Right atrium auricular region (tissue), 2 donors: ENCODE measurements at places on chromosomes 3 and 15. TPM values are rescaled to one million over a fixed set of nuclear protein-coding genes. Genes with fewer than 3 reads are reported as not detected.

The PRRT3 gene
- total RNA-seq: 1.9 TPM

The FANCI gene
- 1.6 TPM for total RNA-seq

DNA sequence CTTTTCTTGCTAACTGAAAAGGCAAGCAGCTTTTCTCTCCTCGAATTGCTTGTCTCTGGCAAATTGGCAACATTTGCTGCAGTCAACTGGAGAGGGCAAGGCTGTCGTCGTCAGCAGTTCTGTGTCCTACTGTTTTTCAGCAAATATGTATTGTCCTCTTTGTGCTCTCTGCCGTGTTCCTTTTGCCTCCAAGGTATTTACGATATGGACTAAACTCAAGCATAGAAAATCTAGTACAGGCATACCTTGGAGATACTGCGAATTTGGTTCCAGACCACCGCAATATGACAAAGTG is 558 bp upstream of the SLC30A4 start:
- peak overlapping the region; percentile 84 for H3K27ac ChIP-seq
- no peaks in the 10 kb centered on the region for H3K36me3 ChIP-seq
- peaks cover 15% of the 10 kb centered on the region for H3K4me1 ChIP-seq
- no peaks in the 10 kb centered on the region for H3K27me3 ChIP-seq
- DNase-seq: no peak

DNA sequence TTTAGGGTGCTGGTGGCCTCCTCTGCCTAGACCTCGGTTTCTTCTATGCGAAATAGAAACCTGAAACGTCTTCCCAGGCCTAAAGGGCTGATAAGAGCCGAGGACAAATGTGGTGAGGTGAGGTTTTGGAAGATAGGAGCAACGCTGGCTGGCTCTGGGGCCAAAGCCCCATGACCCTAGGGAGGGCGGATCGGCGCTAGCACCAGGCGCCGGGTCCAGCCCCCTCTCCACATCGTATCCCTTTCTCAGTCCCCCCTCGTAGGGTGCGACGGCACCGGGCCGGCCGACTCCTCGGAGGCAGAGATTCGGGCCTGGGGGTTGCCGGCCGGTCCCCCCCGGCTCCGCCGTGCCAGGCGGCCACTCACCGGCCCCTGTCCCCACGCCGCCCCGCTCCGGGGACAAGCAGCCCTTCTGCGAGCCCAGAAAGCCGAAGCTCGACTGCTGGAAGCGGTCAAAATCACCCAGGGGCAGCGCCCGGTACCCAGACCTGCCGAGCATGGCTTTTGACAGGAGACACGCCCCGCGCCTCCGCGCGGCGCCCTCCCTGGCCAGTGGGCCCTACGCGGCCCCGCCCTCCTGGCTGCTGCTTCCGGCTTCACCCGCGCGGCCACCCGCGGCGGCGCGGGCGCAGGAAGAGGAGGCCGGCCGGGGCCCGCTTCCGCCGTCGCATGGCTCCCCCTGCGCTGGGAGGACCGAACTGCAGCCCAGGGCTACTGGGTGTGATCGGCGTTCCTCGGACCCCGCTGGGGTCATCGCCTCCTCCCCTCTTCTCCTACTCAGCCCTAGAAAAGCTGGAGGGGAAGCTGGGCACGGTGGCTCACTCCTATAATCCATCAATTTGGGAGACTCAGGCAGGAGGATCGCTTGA is at the start of gene STOML1:
TSS of gene STOML1 (minus strand) at position 570 of the 868 bp plus-strand sequence. CDS start at position 498, 72 bp downstream.
- H3K4me3 ChIP-seq: peak within 1 kb of the TSS; percentile 77
- DNase-seq: peak; percentile 90
- H3K36me3 ChIP-seq: peaks cover 7% of the 10 kb centered on the region
- peak within 1 kb of the TSS; percentile 95 for H3K27ac ChIP-seq
- H3K4me1 ChIP-seq: no peaks in the 10 kb centered on the region
- H3K27me3 ChIP-seq: no peaks in the 10 kb centered on the region

DNA sequence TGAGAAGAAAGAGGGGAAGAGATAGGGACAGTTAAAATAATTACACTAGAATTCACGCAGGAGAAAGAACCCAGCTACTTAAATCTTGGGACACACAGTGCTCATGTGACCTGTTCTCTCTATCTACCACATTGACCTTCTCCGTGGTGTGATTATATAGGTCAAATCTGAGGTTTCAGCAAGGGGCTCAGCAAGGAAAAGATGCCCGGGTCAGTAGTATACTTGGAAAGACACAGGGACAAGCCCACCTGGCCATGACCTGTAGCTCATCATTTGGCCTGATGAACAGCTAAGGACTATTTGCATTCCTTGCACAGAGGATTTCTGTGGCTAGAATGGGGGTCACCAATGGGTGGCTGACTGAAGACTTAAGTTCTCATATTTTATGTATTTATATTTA is 71.9 kb downstream of the SSR3 start:
- no peaks in the 10 kb centered on the region for H3K27me3 ChIP-seq
- no peak overlapping the region for H3K27ac ChIP-seq
- H3K4me3 ChIP-seq: no peak overlapping the region
- H3K36me3 ChIP-seq: no peaks in the 10 kb centered on the region

DNA sequence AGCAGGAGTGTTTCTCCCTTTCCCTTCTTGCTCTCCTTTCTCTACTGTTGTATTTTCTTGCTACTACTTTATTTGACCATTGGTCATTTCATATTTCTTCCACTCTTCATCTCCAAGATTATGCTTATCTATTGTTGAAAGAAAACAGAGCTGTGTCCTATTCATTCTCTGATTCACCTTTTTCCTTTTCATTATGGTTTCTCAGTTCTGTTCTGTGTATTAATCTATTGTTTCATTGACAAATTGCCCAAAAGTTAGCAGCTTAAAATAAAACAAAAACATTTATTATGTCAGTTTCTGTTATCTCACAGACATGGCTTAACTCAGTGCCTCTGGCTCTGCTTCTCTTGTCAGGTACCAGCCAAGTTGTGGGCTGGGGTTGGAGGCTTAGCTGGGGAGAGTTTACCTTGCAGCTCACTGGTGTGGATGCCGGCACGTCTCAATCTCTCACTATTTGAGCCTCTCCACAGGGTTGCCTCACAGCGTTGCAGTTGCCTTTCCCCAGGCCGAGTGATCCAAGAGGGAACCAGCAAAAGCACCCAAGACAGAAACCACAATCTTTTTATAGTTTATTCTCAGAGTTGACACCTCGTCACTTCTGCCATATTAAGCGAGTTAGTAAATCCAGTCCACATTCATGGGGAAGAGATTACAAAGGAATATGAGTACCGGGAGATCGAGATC is 36.9 kb upstream of the FILIP1L start:
- no peaks in the 10 kb centered on the region for H3K36me3 ChIP-seq
- peak overlapping the region; percentile 68 for H3K27ac ChIP-seq
- no peak overlapping the region for H3K4me3 ChIP-seq

DNA sequence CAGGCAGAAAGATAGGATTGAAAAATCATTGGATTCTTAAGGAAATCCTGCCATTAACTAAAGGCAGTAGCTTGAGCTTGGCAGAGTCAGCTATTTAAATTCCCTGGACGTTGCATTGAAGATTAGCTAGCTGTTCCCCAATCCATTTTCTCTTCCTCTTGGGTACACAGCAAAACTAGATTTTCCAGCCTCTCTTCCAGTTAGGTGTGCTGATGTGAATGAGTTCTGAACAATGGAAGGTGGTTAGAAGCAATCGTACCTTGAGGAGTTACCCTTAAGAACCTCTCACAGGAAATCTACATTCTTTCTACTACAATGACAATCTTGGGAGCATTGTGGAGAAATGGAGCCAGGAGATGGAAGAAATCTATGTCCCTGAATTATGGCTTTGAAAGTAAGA is 383.2 kb upstream of the TBL1XR1 start:
- no peak overlapping the region for H3K27ac ChIP-seq
- no peaks in the 10 kb centered on the region for H3K27me3 ChIP-seq
- H3K4me1 ChIP-seq: no peaks in the 10 kb centered on the region
- H3K36me3 ChIP-seq: no peaks in the 10 kb centered on the region
- no peak for DNase-seq

DNA sequence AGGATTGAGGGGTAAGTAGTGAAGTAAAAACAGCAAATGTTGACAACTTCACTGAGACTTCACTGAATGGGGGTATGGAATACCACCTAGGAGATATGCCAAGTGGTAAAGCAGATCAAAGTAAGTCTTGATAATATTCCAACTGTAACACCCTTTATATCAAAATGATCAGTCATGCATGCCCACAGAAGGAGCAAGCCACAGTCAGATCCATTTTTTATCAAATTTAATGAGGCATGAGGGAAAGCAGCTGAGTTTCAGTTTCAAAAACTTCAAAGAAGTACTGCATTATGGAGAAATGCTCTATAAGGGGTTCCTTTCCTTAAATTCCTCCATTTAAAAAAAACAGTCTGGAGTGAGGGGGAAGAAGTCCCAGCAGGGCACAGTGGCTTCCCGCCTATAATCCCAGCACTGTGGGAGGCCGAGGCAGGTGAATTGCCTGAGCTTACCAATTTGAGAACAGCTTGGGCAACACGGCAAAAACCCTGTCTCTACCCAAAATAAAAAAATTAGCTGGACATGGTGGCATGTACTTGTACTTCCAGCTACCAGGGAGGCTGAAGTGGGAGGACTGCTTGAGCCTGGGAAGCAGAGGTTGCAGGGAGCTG is 56.9 kb downstream of the TJP1 start:
- peaks cover 35% of the 10 kb centered on the region for H3K4me1 ChIP-seq
- H3K4me3 ChIP-seq: no peak overlapping the region
- peaks cover 32% of the 10 kb centered on the region for H3K36me3 ChIP-seq
- H3K27ac ChIP-seq: no peak overlapping the region

GRCh38 chr3:15601399-15602145 is at the start of the genes BTD and HACL1:
BTD (plus strand) TSS chr3:15601745; CDS start chr3:15635440, 33,695 bp downstream.
HACL1 (minus strand) TSS chr3:15601569; CDS start chr3:15601463, 106 bp downstream.
- DNase-seq: peak; percentile 97
- H3K27ac ChIP-seq: peak within 1 kb of the TSS; percentile 84
- peaks cover 3% of the 10 kb centered on the region for H3K36me3 ChIP-seq

- no peaks in the 10 kb centered on the region for H3K27me3 ChIP-seq
- H3K4me3 ChIP-seq: no peak overlapping the region
- no peak overlapping the region for H3K27ac ChIP-seq
- H3K4me1 ChIP-seq: no peaks in the 10 kb centered on the region
These were observed 265.5 kb downstream of the NR2F2 start for GRCh38 chr15:96595951-96596350.

DNA sequence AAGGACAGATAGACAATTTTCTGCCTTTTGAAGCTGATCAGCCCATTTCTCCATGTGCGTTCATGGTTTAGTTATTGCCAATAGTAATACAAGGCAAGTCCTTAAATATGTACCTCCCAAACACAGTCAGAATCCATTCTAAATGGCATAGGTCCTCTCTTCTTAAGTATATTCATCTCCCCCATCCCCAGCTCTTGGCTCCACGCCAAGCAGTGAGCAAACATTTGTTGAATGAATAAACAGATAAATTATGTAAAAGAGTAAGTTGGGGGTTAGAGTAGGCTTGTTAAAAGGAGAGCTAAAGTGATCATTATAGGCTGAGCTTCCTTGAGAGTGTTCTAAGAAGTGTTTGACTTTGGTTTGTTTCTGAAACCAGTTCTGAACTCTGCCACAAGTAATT is 241.3 kb downstream of the ITPR1 start:
- no peak for DNase-seq
- no peak overlapping the region for H3K27ac ChIP-seq
- peaks cover 7% of the 10 kb centered on the region for H3K36me3 ChIP-seq
- H3K4me3 ChIP-seq: no peak overlapping the region

GRCh38 chr3:107235193-107235927 is 141.9 kb upstream of the CCDC54 start:
- peak overlapping the region; percentile 45 for H3K4me3 ChIP-seq
- H3K27ac ChIP-seq: peak overlapping the region; percentile 68
- no peaks in the 10 kb centered on the region for H3K27me3 ChIP-seq
- no peak for DNase-seq
- peaks cover 17% of the 10 kb centered on the region for H3K4me1 ChIP-seq

DNA sequence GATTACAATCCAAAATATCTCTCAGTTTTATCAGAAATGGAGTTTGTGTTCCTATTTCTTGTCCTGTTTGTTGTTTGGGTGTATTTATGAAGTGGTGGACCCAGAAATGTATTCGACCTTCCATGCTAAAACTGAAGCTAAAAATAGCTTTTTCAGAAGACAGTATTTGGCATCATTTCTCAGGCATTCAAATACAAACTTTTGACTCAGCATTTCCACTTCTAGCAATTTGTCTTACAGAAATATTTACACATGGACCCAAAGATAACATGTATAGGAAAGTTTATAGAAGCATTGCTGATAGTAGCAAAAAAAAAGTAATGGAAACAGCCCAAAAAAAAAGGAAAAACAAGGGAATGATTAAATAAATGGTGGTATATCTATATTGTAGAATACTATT is 156.3 kb downstream of the HCN4 start:
- no peak overlapping the region for H3K27ac ChIP-seq
- no peaks in the 10 kb centered on the region for H3K4me1 ChIP-seq
- no peaks in the 10 kb centered on the region for H3K36me3 ChIP-seq

- no peak overlapping the region for H3K4me3 ChIP-seq
- H3K27ac ChIP-seq: no peak overlapping the region
- H3K36me3 ChIP-seq: no peaks in the 10 kb centered on the region
These were observed 177.5 kb downstream of the STT3B start for GRCh38 chr3:31710123-31710803.

- H3K4me3 ChIP-seq: no peak overlapping the region
- no peaks in the 10 kb centered on the region for H3K27me3 ChIP-seq
- H3K4me1 ChIP-seq: no peaks in the 10 kb centered on the region
- H3K36me3 ChIP-seq: no peaks in the 10 kb centered on the region
These were observed 164.6 kb upstream of the HES1 start for GRCh38 chr3:193971261-193971751.

DNA sequence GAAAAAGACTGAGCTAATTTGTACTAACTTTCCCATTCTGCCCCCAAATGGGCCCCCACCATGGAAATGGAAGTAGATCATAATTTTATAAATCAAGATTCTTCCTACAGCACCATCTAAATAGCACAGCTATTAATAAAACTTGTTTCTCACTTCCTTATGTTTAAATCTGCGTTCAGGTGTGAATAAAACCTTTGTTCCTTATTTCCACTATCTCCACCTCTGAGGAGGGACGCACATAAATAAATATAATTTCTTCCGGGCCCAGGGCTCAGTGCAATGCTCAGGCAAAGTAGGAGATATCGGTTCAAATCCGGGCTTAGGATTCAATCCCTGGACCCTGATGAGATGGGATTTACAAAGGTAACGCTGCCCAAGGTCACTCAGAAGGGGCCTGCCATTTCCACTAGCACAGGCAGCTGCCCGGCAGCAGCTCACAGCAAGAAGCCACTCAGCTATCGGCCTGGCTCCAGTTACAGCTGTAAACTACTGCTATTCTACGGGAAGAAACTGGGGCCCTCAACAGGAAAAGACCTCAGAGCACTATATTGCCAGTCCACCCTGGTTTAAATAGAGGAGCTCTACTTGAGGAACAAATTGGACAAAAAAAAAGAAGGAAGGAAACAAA is 52.5 kb downstream of the FOXP1 start:
- H3K27ac ChIP-seq: no peak overlapping the region
- no peak overlapping the region for H3K4me3 ChIP-seq
- no peaks in the 10 kb centered on the region for H3K36me3 ChIP-seq

GRCh38 chr15:96330064-96330449 is 443 bp upstream of the NR2F2 start:
- peaks cover 26% of the 10 kb centered on the region for H3K4me1 ChIP-seq
- H3K27ac ChIP-seq: peak overlapping the region; percentile 95
- H3K36me3 ChIP-seq: peaks cover 18% of the 10 kb centered on the region
- H3K4me3 ChIP-seq: peak overlapping the region; percentile 60
- no peak for DNase-seq
- no peaks in the 10 kb centered on the region for H3K27me3 ChIP-seq
